ENCODE measurements at places on chromosomes 5 and 9.
A peak's percentile ranks its signal among the peaks of the same experiment; 100 is the strongest.

- DNase-seq: no peak
These were observed 11.2 kb downstream of the LMX1B start for GRCh38 chr9:126624912-126625311.

- no peak for DNase-seq
These were observed 384.0 kb downstream of the SPOCK1 start for GRCh38 chr5:137115152-137115551.

DNA sequence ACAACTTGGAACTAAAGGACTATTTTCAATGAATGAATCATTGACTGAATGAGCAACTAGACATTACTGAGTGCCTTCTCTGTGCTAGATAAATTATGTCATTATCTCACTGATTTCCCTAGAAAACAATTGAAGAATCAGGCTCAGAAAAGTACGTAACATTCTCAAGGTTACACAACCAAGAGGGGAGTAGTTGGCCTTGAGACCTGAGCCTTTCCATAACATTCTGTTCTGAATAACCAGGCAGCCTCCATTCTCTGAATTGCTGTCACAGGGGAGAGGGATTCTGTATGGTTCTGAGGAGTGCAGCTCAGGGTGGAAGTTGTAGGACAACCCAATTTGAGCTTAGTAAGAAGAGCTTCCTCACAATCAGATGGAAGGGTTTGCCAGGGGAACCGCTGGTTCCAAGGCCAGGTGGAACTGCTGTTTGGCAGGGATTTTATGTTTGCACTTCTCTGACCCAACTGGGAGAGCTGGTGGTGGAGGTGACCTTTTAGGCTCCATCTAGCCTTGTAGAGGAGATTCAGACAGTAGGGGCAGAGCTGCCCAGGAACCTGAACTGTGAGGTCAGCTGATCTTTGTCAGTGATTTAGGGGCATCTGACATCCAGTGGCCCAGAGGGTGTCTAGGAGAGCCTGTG, 16.3 kb downstream of the POLR1E start:
- no peak for DNase-seq

DNA sequence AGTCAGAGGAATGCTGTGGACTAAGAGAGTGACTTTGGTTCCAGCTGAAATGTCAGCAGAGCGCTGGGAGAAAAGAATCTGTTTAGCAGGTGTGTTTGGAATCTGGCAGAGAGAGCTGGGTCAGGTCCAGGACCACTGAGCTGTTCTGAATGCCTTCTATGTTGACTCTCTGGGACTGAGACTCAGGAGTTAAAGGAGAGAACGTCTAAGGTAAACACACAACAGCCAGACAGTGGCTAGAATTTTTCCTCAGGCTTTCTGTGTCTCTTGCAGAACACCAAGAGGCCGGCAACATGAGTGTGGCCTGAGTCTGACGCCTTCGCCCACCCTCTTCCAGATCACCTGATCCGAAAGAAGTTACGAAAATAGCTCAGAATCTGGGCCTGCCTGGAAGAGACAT, 107.2 kb upstream of the ZNF462 start:
- DNase-seq: peak; percentile 82

DNA sequence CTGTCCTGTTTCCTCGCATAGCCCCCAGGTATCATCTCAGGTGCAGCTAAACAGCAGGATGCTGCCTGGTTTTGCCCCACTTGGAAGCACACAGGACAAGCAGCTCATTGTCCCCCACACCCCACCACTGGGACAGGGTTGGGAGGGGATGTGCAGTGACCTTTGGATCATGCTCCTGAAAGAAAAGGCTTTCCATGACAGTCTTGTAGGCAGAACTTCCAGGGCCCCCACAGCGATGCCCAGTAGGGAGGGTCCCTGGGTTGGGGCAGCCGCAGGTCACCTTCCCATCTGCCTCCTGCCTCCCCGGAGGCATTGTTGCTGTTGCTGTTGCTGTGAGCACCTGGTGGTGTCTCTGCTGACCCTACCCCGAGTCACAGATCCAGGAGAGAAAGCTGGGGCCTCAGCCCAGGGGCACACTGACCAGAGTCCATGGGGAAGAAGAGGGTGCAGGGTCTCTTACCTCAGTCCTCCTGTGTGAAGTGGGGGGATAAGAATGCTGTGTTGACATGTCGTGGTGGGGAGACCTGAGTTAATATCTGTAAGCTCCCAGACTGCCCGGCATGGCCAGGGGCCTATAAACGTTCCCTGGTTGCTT, 8.5 kb downstream of the CEP72 start:
- DNase-seq: peak; percentile 25

DNA sequence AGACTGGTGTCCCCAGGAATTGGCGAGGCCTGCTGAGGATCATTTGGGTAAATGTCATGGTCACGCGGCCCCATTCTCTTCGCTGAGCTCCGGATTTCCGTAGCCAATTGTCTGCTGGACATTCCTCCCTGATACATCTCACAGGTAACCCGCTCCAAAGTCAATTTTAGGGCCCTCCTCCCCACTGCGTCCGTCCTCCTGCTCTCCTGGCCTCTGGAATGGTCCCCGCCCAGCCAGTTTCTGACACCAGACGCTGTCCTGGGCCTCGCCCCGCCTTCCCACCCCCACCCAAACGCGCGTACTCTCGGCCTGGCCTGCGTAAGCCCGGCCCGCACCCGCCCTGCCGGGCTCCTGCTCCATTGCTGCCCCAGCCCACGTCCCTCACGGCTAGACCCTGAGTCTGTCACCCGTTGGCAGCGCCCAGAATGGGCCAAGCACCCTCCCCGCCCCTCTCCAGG, 202.0 kb downstream of the AUH start:
- peak; percentile 74 for DNase-seq

GRCh38 chr5:121086671-121087070, 622.6 kb downstream of the PRR16 start:
- no peak for DNase-seq

DNA sequence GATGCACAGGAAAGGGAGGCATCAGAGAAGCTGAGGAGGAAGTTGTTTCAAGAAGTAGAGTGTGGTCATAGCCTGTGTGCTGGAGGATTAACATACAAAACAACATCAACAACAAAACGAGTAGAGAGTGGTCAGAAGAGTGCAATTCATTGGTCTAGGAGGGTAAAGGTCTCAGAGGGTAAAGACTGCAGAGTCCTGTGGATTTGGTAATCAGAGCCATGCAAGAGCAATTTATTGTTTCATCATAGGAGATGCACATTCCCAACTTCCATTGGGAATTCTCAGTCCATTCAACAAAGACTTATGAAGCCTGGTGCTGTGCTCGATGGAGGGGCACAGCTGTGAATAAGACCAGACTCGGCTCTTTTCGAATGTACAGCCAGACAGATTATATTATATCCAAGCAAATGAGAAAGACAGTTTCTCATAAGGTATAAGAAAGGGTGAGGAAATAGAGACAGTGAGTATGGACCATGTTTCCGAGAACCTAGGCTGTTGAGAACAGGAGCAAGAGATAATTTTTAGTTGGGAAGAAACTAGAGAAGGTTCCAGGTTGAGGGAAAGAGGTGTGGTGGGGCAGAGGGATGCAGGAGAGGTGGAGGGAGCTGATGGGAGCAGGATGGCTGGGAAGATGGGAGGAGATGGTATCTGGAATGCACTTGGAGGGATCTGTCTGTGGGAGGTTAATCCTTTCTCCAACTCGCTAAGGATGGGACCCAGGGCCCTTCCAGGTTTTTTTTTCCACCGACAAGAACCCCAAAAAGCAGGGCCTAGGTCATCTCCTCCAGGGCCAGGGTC, 7.9 kb upstream of the MYORG start:
- DNase-seq: peak; percentile 37

GRCh38 chr5:134503088-134503936, 22.2 kb upstream of the JADE2 start:
- peak; percentile 99 for DNase-seq

GRCh38 chr5:60594715-60595477, 105.1 kb downstream of the DEPDC1B start:
- DNase-seq: no peak

GRCh38 chr5:154865466-154866184, 7.2 kb downstream of the CNOT8 start:
- DNase-seq: no peak

- no peak for DNase-seq
These were observed 13.9 kb downstream of the C9orf50 start for GRCh38 chr9:129607027-129607387.

All from islet precursor cell (in vitro differentiated cells).